ENCODE measurements at places on chromosomes 1 and 21. TPM values are rescaled to one million over a fixed set of nuclear protein-coding genes. Genes with fewer than 3 reads are reported as not detected.

The BNIPL gene
- 8.3 TPM for total RNA-seq

The ACTL8 gene
- not detected for total RNA-seq

The RGS16 gene
- total RNA-seq: 1.4 TPM

The SSR2 gene
- total RNA-seq: 276 TPM

The RGS8 gene
- not detected for total RNA-seq

The KLF17 gene
- not detected for total RNA-seq

The ASPM gene
- total RNA-seq: 0.30 TPM

The LEMD1 gene
- not detected for total RNA-seq

The CR1 gene
- total RNA-seq: 10.1 TPM

The OR2L13 gene
- total RNA-seq: not detected

The PLPPR4 gene
- total RNA-seq: not detected

The GPR153 gene
- 0.33 TPM for total RNA-seq

The SLC45A1 gene
- 1.2 TPM for total RNA-seq

The LRRC39 gene
- 1.3 TPM for total RNA-seq

The TSPAN1 gene
- not detected for total RNA-seq

The CYP4A11 gene
- total RNA-seq: not detected

The TNFRSF8 gene
- not detected for total RNA-seq

The C8B gene
- not detected for total RNA-seq

The C1orf210 gene
- total RNA-seq: not detected

- H3K4me3 ChIP-seq: no peak overlapping the region
- H3K4me1 ChIP-seq: no peaks in the 10 kb centered on the region
- H3K27me3 ChIP-seq: no peaks in the 10 kb centered on the region
- DNase-seq: no peak
- no peaks in the 10 kb centered on the region for H3K36me3 ChIP-seq
Observed at GRCh38 chr1:201100169-201100930, 11.9 kb downstream of the CACNA1S start.

GRCh38 chr1:116717318-116717717 lies 36.9 kb upstream of the CD2 start:
- no peak for DNase-seq
- no peaks in the 10 kb centered on the region for H3K27me3 ChIP-seq
- no peak overlapping the region for H3K4me3 ChIP-seq
- no peaks in the 10 kb centered on the region for H3K4me1 ChIP-seq

- no peak overlapping the region for H3K27ac ChIP-seq
- no peak overlapping the region for H3K4me3 ChIP-seq
- peaks cover 30% of the 10 kb centered on the region for H3K36me3 ChIP-seq
Observed at GRCh38 chr21:46397211-46397905, 61.3 kb upstream of the DIP2A start.

DNA sequence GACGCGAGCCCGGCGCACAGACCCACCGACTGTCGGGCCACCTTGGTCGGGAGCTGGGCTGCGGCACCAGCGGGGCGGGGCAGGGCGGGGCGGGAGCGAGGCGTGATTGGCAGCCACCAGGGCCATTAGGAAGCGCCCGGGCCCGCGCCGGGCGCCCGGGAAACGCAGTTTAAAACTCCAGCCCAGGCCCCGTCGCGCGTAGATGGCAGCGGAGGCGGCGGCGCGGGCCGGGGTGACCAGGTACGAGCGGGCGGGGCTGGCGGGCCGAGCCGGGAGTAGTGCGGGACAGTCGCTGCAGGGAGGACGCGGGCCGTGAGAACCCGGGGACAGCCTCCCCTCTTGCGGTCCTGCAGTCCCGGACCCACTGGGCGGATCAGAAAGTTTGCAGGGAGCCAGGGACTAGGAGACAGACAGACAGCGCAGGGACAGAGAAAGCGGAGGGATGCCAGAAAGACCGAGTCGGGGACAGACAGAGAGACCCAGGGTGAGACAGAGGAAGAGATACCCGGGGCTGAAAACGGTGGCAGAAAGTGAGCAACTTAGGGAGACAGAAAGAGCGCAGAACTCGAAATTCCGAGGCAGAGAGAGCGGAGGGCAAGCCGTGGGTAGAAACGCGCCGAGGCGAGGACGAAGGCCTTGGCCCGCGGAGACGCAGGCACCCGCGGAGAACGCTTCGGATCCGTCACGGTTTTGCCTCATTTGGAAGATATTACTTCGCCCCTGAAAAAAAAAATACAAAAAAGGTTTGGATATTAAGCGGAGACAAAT lies at the start of gene DMBX1:
Gene DMBX1 (plus strand): TSS at position 199 of the 768 bp plus-strand sequence. CDS start 17,175 bp downstream, outside the sequence.
- no peaks in the 10 kb centered on the region for H3K36me3 ChIP-seq
- peaks cover 34% of the 10 kb centered on the region for H3K27me3 ChIP-seq
- DNase-seq: no peak

GRCh38 chr1:117860896-117861610 lies 68.4 kb downstream of the GDAP2 start:
- no peaks in the 10 kb centered on the region for H3K27me3 ChIP-seq
- no peak for DNase-seq
- peaks cover 2% of the 10 kb centered on the region for H3K36me3 ChIP-seq
- no peaks in the 10 kb centered on the region for H3K4me1 ChIP-seq

- H3K36me3 ChIP-seq: peaks cover 5% of the 10 kb centered on the region
- DNase-seq: peak; percentile 58
- no peak overlapping the region for H3K27ac ChIP-seq
- no peaks in the 10 kb centered on the region for H3K27me3 ChIP-seq
Observed at GRCh38 chr1:8348777-8349472, 31.0 kb downstream of the SLC45A1 start.

- DNase-seq: no peak
- H3K27ac ChIP-seq: no peak overlapping the region
- H3K27me3 ChIP-seq: no peaks in the 10 kb centered on the region
- peaks cover 28% of the 10 kb centered on the region for H3K4me1 ChIP-seq
- no peaks in the 10 kb centered on the region for H3K36me3 ChIP-seq
Observed at GRCh38 chr21:29433366-29434059, 134.8 kb downstream of the BACH1 start.

DNA sequence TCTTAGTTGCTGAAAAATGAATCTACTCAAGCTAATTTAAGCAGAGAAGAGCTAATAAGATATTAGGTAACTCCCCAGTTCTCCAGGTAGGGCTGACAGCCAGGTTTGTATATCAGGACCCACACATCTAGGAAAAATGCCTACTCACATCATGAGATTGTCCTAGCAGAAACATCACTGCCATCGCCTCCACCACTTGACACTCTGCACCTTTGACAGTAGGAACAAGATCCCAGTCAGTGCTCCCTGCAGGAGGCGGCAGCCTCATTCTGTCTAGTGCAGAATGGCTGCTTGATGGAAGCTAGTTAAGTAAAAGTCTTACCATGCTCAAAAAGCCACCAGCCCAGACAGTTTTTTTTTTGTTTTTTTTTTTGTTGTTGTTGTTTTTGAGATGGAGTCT lies 31.6 kb upstream of the USP1 start:
- H3K4me3 ChIP-seq: no peak overlapping the region
- no peak for DNase-seq
- H3K27ac ChIP-seq: no peak overlapping the region
- H3K27me3 ChIP-seq: no peaks in the 10 kb centered on the region
- no peaks in the 10 kb centered on the region for H3K36me3 ChIP-seq

DNA sequence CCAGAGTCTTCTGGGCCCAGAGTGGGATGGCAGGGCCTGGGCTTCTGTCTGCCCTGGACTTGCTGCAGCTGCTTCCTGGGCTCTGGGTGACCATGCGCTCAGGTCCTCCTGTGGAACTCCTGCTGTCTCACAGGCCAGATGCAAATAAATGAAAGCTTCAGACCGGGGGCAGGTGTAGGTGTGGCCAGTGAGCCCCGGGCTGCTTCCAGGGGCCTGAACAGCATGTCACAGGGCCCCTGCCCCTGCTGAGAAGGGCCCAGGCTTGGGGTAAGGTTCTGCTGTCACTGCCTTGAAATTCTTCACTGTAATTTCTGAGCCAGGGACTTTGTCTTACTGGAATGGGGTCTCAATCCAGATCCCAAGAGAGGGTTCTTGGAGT lies 2.5 kb upstream of the PKNOX1 start:
- no peak for DNase-seq
- no peak overlapping the region for H3K27ac ChIP-seq
- no peak overlapping the region for H3K4me3 ChIP-seq
- no peaks in the 10 kb centered on the region for H3K36me3 ChIP-seq

DNA sequence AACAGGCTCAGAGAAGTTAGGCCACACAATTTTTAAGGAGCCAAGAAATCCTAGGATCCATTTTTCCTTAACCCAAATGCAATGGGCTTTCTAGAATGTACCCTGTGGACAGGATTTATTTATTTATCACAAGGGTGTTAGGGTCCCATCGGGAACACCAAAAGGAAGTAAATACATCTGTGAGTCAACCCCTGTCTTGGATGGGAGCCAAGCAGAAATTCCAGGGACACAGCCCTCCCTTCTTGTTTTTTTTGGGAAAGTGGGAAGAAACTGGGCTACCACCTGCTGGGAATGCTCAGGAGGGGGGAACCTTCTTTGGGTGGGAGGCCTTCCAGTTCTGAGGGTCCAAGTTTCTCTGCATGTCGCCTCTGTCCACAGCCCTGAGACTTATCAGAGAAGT lies 1.3 kb downstream of the CRNN start:
- no peak for DNase-seq
- H3K27me3 ChIP-seq: no peaks in the 10 kb centered on the region
- no peaks in the 10 kb centered on the region for H3K4me1 ChIP-seq

- no peak for DNase-seq
- peaks cover 60% of the 10 kb centered on the region for H3K36me3 ChIP-seq
- H3K4me1 ChIP-seq: no peaks in the 10 kb centered on the region
- H3K27me3 ChIP-seq: no peaks in the 10 kb centered on the region
- H3K27ac ChIP-seq: no peak overlapping the region
- H3K4me3 ChIP-seq: no peak overlapping the region
Observed at GRCh38 chr1:12009318-12009947, 9.9 kb upstream of the MIIP start.

DNA sequence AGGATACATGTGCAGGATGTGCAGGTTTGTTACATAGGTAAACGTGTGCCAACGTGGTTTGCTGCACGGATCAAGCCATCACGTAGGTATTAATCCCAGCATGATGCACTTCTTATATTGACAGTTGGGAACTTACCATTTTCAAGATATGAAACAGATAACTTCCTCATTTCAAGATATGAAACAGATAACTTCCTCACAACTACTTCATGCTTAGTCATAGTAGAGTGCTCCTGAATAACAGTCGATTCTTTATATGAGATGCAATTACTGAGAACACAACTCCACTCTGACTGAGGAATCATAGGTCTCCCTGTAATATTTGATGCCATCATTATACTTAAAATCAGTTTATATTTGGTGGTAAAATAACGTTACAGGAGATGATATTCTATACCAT lies 1124.3 kb downstream of the AMY1C start:
- no peak overlapping the region for H3K4me3 ChIP-seq
- H3K4me1 ChIP-seq: no peaks in the 10 kb centered on the region
- no peak overlapping the region for H3K27ac ChIP-seq
- DNase-seq: no peak
- no peaks in the 10 kb centered on the region for H3K27me3 ChIP-seq

DNA sequence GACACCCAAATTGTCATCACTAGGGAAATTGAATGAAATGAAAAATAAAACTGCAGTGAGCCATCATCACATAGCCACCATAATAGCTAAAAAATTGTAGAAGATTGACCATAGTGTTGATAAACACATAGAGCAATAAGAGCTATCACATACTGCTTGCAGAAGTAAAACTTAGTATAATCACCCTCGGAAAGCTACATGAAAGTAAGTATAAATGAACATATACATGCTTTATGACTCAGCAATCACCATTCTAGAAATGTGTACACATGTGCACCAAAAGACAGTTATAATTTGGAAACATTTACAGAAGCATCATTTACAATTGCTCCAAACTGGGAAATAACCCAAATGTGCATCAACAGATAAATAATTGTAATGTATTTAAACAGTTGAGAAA lies 153.1 kb upstream of the LRRC7 start:
- H3K4me3 ChIP-seq: no peak overlapping the region
- H3K27me3 ChIP-seq: no peaks in the 10 kb centered on the region
- H3K4me1 ChIP-seq: no peaks in the 10 kb centered on the region
- H3K36me3 ChIP-seq: no peaks in the 10 kb centered on the region
- no peak overlapping the region for H3K27ac ChIP-seq

DNA sequence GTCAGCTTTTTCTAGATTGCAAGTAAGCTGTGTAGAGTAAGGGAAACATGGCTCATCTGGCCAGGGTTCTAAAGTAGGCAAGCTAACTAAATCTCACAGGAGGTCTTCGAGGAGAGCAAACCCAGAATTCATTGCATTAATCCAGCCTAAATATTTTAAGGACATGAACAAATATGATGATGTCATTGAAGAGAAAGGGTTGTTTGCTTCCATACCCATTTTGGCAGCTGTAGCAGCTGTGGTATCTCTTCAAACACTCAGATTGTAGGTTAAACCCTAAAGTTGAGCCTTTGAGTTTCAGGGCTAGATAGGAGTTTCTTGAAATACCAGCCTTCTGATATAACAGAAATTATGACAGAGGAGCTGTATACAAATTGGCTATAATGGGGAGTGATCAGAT lies 200.5 kb upstream of the C1orf105 start:
- H3K36me3 ChIP-seq: no peaks in the 10 kb centered on the region
- H3K4me3 ChIP-seq: no peak overlapping the region
- no peaks in the 10 kb centered on the region for H3K27me3 ChIP-seq
- H3K27ac ChIP-seq: no peak overlapping the region
- no peaks in the 10 kb centered on the region for H3K4me1 ChIP-seq

DNA sequence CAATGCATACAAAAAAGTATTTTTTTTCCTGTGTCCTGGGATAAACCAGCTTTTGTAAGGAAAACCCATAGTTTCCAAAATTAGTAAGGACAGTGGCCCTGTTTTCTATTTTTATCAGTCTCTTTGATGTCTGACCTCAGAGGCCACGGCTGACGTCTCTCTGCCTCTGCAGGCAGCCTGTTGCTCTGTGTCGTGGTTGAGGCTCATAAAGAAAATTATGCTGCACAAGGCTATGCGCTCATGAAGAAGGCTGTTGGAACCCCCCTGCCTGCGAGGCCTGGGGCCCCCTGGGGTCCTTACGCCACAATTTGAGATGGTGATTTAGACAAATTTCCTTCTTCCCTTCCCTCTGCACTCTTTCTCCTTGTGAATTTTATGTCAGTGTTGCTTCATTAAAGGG lies 48.9 kb downstream of the AGPAT3 start:
- H3K27ac ChIP-seq: no peak overlapping the region
- H3K36me3 ChIP-seq: peaks cover 3% of the 10 kb centered on the region
- peaks cover 36% of the 10 kb centered on the region for H3K4me1 ChIP-seq
- no peak for DNase-seq
- no peak overlapping the region for H3K4me3 ChIP-seq

Measured in CD4-positive, alpha-beta memory T cell (primary cell).